NCI-H187 treated with DMSO at 0.1 percent for 48 hours (cell line): ENCODE measurements at places on chromosomes 6 and 20.

GRCh38 chr6:43733471-43734293, 36.3 kb upstream of the VEGFA start:
- no peak for DNase-seq

GRCh38 chr6:119233312-119233984, 116.1 kb downstream of the MAN1A1 start:
- no peak for DNase-seq

- DNase-seq = no peak
Observed at GRCh38 chr20:48604426-48604825, 223.4 kb downstream of the PREX1 start.

DNA sequence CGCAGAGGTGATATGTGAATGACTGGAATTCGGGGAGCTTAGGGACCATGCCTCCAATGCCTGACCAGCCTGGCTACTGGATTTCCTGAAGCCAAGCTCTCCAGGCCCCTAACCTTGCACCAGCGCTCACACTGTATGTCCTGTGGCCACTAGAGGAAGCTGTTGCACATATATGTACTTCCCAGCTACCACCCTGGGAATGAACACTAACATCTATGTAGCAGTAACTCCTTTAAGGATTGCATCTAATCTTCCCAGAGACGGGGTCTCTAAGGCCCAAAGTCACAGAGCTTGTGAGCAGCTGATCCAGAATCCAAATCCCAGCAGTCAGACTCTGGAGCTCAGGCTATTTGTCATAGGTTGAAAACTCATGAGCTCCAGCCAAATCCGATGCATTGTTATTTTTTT, 20.4 kb upstream of the BPIFB1 start:
- no peak for DNase-seq

- peak; percentile 54 for DNase-seq
Observed at GRCh38 chr6:31203345-31203979, 33.0 kb upstream of the POU5F1 start.

DNA sequence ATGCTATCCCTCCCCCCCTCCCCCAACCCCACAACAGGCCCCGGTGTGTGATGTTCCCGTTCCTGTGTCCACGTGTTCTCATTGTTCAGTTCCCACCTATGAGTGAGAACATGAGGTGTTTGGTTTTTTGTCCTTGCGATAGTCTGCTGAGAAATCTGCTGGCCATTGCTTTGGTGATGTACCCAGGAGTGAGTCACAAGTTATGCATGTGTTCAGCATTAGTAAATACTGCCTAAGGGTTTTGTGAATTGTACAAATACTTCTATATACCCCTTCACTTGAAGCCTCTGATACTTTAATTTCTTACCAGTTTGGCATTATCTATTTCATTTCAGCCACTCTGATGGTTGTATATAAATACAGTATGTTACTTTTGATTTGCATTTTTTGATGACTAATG, 711.3 kb upstream of the GJE1 start:
- no peak for DNase-seq

DNA sequence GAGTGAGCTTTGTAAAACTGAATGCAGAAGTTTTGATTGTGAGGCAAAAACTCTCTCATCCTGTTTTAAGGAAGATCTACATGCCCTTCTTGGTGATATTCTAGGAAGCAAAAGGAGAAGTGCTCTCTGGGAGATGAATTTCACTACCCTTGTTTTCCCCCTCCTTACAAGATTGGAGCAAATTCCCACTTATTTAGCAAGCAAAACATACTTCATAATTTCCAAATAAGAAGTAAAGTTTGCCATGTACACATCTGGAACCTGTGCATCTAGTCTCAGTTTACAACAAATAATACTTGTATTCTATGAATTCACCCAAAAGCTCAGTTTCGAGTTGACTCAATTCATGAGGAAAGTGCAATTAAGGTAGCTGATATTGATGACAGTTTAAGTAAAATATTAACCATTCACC, 27.6 kb upstream of the IFNGR1 start:
- DNase-seq = no peak

DNA sequence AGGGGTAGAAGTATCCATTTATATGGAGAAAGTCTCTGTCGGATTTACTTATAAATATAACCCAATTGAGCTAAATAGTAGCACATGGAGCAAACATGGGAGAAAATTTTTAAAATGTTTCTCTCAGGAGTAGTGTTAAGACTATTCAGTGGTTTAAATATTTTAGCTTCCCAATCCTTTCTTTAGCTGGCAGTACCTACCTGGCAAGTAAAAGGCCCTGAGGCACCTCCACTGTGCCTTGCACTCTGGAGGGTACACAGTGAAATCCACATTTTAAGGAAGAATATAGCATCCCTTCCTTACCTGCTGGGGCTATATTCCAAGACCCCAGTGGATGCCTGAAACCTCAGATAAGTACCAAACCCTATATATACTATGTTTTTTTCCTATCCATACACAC, 124.2 kb downstream of the KLHL32 start:
- DNase-seq = no peak

DNA sequence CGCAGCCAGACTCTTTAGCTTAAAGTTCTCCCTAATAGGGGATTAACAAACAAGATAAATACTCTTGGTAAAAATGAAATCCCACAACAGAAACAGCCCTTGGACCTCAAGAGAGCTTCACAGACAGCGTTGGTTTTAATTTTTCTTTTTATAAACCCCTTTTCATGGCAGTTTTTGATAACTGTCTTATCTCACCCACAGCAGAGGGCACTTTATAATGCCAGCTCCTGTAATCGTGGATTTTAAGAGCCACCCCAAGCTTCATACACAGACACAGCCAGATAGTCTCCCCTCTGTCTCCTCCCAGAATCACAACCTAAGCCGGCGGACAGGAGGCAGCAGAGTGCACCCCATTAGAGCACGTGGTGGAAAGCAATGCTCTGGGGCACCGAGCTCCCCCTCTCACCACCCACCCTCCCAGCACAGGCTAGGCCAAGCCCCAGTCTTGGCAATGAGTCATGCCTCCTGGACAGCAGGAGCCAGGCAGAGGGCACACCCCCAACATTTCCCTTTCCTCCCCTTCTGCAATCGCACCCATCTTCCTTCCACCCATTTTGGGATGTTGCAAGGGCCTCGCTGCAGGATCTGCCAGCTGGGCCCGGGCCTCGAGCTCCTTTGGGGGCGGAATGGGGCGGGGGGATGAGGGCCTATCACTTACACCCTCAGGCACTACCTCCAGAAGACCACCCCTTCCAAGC, 2.4 kb downstream of the JAG1 start:
- DNase-seq = no peak

DNA sequence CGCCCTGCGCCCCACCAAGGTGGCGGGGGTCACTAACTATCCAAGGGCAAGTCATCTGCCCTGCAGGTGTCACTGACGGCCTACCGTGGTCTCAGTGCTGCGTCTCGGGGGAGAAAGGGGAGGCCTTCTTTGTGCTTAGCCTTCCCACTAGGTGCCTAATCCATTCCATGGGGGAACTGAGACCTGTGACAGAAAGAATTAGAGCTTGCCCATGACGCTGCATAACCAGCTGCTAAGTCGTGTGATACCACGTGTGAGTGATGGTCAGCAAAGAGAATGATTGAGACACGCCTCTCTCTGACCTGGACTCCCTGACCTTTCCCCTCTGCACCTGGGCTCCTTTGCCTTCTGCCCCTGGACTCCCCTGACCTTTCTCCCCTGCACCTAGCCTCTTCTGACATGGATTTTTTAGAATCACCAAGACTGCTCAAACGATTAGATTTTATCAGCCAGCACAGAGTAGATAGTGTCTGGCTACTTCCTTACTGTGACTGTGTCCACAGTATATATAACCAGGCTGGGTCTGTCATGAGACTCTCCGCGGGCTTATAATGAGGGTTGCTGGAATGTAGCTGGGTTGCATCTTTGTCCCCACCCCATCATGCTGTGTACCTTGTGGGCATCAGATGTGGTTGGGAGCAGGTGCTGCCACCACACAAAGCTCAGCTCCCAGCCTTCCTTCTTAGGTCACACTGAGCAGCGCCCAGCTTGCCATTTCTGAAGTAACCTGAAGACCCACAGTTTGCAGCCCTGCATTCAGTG, 140.6 kb downstream of the TMEM242 start:
- DNase-seq = no peak

DNA sequence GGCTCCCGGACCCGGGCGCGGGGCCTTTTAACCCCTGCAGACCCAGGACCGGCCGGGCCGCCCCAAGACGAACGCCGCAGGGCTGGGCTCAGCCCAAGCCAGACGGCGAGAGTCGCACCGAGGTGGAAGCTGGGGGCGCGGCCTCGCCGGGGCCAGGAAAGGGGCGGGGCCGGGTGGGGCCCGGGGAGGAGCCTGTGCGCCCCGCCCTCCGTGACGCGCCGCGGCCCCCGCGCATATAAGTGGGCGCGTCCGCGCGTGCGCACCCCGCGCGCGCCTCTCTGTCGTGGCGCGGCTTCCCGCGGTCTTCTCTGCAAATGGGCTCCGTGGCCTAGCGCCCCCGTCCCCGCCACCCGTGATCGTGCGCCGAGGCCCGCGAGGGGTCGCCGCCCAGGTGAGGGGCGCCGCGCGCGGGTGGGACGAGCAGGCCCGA, at the start of gene PPDPF:
Gene PPDPF (plus strand): TSS at position 262 of the 430 bp plus-strand sequence. CDS start 544 bp downstream, outside the sequence.
- DNase-seq = no peak

GRCh38 chr20:46635514-46636136, 15.6 kb downstream of the SLC13A3 start:
- DNase-seq = no peak

DNA sequence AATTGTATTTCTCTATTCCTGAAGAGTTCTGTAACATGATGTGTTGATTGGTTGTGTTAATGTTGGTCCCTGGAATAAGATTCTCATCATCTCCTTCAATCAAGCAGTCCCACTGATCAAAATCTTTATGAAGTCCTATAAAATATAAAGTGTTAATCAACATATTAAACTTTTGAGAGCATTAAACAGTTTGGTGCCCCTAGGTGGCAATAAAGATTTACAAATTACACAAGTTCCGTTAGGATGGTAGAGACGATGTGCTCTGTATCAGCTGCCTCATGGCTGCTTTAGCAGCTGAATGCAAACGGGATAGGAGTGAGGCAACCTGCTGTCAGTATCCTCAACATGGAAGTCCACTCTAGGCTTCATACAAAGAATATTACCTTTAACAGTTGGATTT, 16.9 kb downstream of the TDRD6 start:
- no peak for DNase-seq

- no peak for DNase-seq
Observed at GRCh38 chr6:84583784-84584183, 180.6 kb downstream of the TBX18 start.

DNA sequence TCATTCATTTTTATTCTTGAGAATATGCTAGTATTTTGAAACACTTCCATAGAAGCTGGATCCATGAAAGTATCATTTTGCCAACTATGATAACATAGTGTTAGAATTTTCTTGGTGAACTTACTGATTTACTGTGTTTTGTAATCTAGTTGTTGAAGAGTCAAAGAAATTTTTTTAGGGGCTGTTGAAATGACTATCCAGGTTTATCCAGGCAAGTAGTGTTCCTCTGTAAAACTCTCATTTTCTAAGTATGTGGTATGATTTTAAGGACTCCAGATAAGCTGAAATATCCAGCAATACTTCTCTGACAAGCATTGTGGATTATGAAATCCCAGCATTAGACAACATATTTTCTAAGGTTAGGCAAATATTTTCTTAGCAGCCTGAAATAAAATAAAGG, 95.9 kb downstream of the GRIK2 start:
- no peak for DNase-seq

DNA sequence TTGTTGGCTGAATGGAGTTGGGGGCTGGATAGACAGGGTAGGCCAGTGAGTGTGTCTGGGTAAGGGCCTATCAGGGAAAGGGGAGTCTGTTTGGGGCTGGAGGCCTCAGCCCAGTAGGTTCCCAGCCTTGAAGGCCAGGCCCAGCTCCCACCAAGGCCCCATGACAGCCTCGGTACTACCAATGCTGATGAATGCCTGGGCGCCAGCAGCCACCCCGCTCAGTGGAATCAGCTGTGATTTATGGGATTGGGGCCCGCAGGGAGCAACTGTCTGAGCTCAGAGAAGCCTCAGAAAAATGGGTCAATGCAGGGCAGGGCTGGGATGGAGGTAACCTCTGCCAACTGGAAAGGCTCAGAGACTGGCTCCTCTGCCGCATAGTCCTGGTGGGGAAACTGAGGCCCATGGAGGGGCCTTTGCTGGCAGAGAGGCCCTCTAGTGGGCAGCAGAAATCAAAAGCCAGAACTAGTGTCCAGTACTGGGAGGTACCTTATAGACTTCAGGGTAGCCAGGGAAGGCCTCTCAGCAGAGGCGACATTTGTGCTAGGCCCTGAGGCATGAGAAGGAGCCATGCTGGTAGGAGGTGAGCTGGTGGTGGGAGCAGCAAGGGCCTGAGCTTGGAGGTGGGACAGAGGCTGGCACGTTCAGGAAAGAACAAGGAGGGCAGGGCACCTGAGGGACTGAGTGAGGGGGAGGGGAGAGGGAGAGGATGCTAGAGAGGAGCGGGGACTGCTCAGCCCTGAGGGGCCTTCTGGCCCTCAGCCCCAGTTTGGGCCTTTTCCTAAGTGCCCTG, 36.4 kb downstream of the DLGAP4 start:
- no peak for DNase-seq

GRCh38 chr6:53647462-53648094, 18.0 kb downstream of the KLHL31 start:
- no peak for DNase-seq

GRCh38 chr6:167538746-167539145, 213.9 kb downstream of the TTLL2 start:
- DNase-seq = no peak

GRCh38 chr20:9323622-9324021, 190.8 kb upstream of the LAMP5 start:
- no peak for DNase-seq

DNA sequence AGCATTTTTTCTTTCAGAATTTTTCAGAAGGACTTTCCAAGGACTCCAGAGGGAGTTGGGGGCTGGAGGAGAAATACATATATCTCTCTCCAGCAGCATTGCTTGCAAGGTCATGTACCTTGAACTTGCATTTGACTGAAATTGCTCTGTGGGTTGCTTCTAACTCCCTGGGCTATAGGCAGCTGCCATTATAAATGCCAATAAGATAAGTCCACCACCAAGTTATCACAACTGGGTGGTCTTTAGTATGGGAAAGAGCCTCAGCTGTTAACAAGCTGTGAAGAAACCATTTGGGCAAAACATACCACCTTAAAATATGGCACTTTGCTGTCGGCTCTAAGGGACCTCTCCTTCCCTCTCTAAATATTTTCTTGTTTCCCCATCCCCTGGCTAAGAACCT, 20.9 kb upstream of the CITED2 start:
- no peak for DNase-seq

DNA sequence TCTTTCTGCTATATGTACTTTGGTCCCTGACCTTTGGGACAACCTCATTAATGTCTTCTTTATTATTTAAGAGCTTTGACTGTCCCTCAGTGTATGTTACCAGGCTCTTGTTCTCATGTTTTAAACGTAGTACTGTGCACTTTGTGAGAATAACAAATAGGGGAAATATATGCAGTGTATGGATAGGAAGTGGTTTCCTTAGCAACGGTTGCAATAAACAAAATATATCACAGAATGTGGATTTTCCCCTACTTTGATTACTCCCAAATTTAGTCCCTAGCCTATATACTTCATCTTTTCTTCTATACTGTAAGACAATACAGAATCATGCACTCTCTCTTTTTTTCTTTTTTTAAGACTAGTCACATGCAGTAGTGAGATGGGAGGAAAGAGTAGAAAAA, 123.8 kb upstream of the AKIRIN2 start:
- DNase-seq = no peak

GRCh38 chr20:4491643-4492042, 230.1 kb upstream of the PRND start:
- DNase-seq = no peak
